OCI-M1 (cell line): ENCODE measurements at places on chromosomes 11 and 22.

- DNase-seq, result no peak
Measured at GRCh38 chr11:112881461-112881860, 79.8 kb upstream of the NCAM1 start.

DNA sequence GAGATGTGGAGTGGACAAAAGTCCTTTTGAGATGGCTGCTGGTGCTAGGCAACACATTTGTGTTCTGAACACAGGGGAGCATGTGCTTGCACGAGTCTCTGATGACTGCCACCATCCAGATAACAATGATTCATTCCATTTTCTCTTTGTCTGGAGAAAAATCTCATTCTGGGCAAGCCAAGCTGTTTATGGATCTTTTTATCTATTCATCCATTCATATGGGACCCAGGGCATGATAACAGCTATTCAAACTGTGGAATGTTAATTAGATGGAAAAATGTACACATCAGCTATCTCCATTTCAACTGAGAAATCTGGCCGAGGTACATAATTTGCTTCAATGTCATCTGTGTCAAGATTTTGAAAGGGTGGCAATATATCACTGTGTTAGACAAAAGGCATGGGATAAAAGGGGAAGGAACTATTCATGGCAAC, 117.5 kb upstream of the ZBED5 start:
- no peak for DNase-seq

DNA sequence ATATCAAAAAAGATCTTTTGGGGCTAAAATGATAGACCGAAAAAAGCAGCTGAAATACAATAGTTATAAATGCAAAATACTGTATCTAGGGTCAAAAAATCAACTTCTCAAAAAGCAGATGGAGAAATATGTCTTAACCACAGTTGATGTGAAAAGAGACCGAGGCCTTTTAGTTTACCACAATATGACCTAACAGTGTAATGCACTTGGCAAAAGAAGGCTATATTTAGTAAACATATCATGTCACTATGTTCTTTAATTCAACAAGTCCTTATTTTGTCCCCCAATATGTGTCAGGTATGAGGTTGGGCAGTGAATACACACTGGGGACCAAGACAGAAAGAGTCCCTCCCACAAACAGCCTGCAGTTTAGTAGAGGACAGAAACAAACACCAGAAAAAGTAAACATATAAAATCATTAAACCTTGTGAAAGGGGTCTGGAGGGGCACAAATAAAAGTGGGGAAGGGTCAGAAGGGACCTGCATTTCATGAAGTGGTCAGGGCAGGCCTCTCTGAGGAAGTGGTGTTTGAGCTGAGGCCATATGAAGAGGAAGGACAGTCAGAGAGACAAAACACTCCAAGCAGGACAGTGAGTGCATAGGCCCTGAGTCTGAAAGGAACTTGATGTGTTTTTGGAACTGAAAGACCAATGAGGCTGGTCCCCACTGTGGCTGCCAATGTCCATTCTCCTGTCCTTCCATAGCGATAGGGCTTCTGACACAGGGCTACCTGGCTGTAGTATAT, 53.4 kb downstream of the LIF start:
- no peak for DNase-seq

- DNase-seq, result peak; percentile 90
Measured at GRCh38 chr11:111429066-111429506, 50.0 kb upstream of the POU2AF1 start.

DNA sequence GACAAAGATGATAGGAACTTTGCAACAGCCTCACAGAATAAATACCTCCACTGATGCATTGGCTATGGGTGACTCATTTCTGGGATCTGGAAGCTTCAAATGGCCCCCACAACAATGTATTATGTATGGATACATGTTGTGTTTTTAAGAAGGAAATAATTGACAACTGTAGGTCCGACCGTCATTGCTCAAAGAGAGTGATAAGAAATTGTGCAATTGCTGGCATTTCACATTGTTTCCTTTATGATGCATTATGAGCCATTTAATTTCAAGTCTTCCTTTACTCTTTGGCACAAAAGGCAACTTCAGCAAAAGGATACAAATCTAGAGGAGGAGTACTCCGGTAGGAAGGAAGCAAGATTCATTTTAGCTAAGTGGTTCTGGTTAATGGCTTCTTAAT, 2.0 kb downstream of the ANO3 start:
- no peak for DNase-seq

DNA sequence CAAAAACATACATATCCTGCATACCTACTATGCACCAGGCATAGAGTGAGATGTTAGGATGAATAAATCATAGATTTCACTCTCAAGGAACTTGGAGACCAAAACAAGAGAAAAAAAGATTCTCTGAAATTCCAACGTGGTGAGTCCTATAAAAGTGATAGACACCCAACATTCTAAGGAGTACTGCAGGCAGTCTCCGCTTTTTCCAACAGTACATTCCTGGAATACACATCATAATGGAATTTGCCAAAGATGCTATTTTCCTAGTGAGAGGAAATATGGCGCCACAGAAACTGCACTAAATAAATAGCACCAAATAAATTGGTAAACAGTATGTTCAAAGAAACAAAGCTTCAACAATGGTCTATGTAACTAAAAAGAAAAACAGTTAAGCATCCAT, 6.0 kb downstream of the TMEM123 start:
- DNase-seq, result no peak

GRCh38 chr11:106642331-106642730, 375.9 kb downstream of the GUCY1A2 start:
- DNase-seq, result no peak
